ENCODE measurements at places on chromosomes 2 and 18. TPM values are rescaled to one million over a fixed set of nuclear protein-coding genes. Genes with fewer than 3 reads are reported as not detected.

The ELOA2 gene
- total RNA-seq, result not detected

DNA sequence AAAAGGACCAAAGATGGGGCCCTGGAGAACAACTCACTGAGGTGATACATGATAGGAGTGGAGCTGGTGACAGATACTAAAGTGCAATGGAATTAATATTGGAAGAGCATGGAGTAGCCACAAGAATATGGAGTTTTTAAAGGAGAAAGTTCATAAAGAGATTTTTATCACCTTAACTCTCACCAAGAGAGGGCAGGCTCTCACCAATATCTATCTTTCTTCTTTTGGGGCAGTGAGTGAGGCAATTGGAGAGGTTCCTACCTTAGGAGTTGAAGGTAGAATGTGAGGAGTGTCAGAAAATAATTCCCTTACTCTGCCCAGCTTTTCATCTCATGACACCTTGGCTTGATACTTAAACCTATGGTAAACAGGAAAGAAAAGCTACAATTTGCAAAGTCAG, 233.7 kb upstream of the CWC22 start:
- DNase-seq, result no peak

DNA sequence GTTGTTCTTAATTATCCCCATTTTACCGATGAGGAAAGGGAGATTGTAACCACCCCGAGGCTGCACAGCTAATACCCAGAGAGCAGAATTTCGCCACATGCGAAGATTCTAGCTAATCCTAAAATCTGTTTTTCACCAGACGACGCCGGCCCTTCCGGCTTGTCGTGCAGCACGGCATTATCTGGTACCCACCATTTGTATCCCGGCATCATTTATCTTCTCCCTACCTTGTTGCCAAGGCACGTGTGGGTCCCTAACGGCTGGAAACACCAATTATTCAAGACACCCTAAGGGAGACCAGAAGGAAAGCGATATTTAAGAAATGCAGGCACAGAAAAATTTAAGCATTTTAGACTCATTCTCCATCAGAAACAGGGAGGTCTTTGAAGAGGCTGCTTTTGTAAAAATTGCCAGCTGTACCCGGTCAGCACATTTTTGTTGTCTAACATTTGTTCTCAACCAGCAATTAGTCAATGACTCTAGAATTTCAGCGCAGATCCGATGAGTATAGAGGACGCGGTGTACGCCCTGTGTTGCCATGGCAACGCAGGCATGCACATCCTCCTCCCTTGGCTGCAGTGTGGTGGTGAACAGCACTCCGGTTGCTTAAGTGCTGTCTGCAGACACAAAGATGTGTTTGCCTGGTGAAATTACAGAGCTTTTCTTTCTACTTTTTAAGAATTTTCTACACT, 111.6 kb downstream of the AGAP1 start:
- peak; percentile 96 for DNase-seq

The ITGB6 gene
- not detected for total RNA-seq

DNA sequence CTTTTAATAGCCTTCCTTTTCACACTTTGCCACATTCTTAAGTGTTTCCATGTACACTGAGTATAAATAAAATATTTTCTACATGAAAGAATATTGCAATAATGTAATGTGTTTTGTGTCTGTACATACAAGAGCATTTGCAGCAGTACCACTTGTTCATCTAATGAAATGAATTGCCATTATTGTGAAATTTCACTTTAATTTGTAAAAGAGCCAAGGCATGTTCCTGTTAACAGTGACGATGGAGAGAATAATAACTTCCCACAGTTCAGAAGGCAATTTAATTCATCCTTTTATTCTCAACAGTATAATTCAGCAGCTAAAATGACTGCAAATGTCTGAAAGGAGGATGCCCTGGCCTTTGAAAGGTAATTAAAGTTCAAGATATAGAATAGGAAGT, 853.9 kb downstream of the LRRTM4 start:
- no peak for DNase-seq

All from posterior vena cava (tissue), 2 donors.